ENCODE measurements at places on chromosomes 3 and 15.

- no peak for DNase-seq
Observed at GRCh38 chr3:53286727-53287126, 30.9 kb upstream of the TKT start.

DNA sequence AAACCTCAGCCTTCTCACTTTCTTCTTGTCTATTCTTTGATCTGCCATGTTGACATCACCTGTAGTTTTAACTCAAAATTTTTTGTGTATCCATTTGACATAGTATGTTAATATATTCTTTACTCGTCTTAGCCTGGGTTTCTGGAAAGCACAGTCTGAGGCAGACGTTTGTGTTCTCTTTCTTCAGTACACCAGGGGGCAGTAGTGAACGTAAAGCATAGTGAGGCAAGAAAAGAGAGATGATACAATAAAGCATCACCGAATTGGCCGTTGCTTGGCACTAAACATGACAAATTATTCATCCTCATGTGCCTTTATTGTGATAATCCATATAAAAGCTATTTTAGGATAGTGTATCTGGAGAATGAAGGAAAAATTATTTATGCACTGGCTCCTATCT lies 141.0 kb upstream of the MYRIP start:
- peak; percentile 43 for DNase-seq

- peak; percentile 71 for DNase-seq
Observed at GRCh38 chr3:5058471-5058951, 63.6 kb upstream of the ARL8B start.

- DNase-seq = no peak
Observed at GRCh38 chr15:100337096-100338044, 4.4 kb downstream of the ADAMTS17 start.

DNA sequence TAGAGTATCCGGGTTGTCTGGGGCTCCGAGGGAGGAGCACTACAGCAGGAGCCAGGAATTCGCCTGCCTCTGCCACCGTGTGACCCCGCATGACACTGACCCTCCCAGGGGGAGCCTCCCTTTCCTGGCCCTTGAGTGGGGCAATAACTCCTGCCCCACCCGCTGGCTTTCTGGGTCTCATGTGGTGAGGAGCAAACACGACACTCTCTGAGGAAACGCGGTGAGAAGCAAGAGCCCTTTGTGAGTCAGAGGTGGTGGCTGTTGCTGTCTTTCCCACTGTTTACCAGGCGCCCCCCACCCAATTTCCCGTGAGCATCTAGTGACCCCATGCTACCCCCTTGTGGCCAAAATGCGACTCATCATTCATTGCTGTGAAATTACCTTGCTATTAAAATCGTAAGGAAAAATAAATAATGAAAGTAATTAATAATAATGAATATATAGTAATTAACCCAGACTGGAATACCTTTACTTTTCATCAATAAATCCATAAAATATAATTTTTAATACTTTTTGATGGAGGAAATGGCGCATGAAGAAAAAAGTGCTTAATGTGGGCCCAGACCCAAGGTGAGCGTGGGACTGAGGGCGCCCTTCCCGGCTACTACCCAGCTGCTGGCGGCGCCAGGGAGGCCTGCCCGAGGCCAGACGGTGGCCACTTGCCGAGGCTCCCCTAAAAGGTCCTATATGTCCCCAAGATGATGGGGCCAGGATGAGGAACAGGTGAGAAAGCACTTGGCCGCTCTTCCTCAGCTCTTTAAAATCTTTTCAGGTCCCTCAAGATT lies 29.3 kb downstream of the CCNL1 start:
- peak; percentile 91 for DNase-seq

GRCh38 chr3:13700362-13700761 lies 151.4 kb downstream of the FBLN2 start:
- no peak for DNase-seq

- DNase-seq = no peak
Observed at GRCh38 chr3:54846119-54846518, 81.7 kb downstream of the LRTM1 start.

DNA sequence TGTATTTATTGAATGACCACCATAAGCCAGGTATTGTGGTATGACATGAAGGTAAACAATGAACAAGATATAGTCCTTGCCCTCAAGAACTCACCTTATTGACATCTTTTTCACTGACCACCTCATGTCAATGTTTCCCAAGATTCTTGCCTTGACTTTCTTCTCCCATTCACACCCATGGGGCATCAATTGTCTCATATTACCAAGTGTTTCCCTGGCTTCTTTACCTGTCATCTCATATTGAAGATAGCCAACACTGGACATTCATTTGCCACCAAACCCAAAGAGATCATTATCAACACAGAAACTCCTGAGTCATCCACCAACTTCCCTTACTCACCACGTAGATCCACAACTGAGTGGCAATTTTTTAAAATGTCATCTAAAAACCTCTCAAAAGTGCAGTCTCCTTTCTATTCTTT lies 2.2 kb downstream of the EFHB start:
- peak; percentile 75 for DNase-seq

DNA sequence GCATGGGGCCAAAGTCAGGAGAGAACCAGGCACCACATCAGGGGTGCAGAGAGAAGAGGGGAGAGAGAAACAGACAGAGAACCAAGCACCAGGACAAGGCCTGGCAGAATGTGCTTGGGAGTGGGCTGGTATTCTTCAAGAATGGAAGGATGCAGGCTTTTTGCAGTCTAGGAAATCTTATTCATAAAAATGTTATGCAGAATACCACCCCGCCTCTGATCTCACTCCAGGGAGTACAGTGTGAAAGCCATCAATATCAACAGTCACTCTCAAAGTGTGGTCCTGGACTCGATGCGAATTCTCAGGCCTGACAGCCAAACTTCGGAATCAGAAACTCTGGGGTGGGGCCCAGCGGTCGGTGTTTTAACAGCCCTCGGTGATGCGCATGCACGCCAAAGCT lies 16.9 kb downstream of the NTRK3 start:
- DNase-seq = no peak

GRCh38 chr15:85598718-85599398 lies 195.9 kb downstream of the KLHL25 start:
- no peak for DNase-seq

DNA sequence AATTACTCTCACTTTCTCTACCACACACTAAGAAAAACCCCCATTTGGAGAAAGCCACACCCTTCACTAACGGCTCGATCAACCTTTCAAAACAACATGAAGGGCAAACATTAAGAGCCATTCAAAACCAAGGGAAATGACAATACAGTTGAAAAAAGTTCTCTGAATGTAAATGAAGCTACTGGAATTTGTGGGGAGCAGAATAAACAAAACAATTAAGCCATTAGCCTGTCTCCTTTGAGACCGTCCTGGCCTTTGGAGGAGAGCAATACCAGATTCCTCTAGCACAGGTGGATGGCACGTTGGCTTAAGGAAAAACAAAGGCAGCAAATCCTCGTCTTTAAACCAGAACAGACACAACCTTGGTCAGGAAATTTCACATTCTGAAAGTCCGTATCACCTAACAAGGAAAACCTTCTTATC lies 18.7 kb downstream of the MYO1E start:
- no peak for DNase-seq

GRCh38 chr15:77370580-77370979 lies 49.3 kb downstream of the PEAK1 start:
- DNase-seq = no peak

GRCh38 chr15:51132384-51133139 lies 37.9 kb upstream of the TNFAIP8L3 start:
- peak; percentile 72 for DNase-seq

GRCh38 chr15:38660738-38661137 lies 96.1 kb upstream of the RASGRP1 start:
- no peak for DNase-seq

- DNase-seq = peak; percentile 44
Observed at GRCh38 chr15:40430271-40430805, 10.4 kb upstream of the BAHD1 start.

GRCh38 chr3:98711426-98711825 lies 51.7 kb upstream of the ST3GAL6 start:
- no peak for DNase-seq

GRCh38 chr3:52341123-52341522 lies 25.0 kb downstream of the DNAH1 start:
- DNase-seq = no peak

DNA sequence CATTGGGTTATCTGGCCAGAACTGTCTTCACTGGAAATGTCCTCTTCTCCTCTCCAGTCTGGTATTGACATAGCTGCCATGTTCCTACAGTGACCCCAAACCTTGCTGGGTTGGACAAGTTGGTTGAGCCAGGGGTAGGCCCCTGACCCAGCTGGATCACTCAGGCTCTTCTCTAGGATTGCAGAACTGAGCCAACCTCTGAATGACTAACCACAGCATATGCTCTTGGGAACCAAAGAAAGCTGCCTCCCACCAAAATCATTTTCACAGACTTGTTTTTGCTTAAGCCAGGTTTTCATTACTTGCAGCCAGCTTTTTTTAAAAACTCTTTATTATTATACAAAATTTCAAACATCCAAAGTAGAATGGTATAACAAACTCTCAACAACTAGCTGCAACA lies 41.4 kb downstream of the FSIP1 start:
- DNase-seq = no peak

- DNase-seq = no peak
Observed at GRCh38 chr3:157573281-157573680, 70.1 kb upstream of the VEPH1 start.

GRCh38 chr3:113219605-113220300 lies 8.4 kb downstream of the BOC start:
- no peak for DNase-seq

DNA sequence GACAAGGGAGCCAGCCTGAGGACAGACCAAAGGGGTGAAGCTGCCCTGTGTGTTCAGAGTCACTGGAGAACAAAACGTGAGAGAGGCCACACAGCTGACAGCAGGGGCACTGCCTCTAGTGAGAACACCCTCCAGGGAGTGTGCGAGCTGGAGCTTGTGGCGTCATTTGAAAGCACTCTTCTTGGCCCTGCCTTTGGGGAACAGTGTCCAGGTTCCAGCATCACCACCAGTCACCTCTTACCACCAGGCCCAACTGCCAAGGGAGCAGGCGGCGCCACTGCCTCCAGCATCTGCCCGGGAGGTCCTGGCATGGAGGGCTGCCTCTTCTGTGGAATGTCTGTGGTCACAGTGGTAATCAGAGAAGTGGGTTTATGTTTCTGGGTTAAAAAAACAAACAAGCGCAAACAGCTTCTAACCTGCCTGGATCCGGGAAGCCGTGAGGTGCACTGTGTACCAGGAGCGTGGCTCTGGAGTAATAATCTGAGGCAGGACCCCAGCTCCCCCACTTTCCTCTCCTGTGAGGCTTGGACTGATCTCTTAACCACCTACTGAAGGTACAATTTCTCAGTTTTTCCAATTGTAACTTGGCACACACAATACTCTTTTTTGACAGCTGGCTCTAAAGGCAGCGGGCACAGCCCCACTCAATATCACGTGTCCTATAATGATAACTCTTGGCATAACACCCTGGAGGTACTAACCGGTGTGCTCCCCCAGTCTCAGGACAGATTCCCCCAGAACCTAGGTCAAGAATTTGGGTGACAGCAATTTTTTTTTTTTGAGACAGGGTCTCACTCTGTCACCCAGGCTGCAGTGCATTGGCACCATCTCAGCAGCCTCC lies 32.2 kb upstream of the CDCP1 start:
- DNase-seq = peak; percentile 79

GRCh38 chr15:77064063-77064462 lies 6.8 kb downstream of the TSPAN3 start:
- no peak for DNase-seq

All from mammary epithelial cell (primary cell).